ENCODE measurements at places on chromosomes 11 and 22.

GRCh38 chr11:126487711-126488110, 132.2 kb downstream of the ST3GAL4 start:
- DNase-seq, result no peak

DNA sequence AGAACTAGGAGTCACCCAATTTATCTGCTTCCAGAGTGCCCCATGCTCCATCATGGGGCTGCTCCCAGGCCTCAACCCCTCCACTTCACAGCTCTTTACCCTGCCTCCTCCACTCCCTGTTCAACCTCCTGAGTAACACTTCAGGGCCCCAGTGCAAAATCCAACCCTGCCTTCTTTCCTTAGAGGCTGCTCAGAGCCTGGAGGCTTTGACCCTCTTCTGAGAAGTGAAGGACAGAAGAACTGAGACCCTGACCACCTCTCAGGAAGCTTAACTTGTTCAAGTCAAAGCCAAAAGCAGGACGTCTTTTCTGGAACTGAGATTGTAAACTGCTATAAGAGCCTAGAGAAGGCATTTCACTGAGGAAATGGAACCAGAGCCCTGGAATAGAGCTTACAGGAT, 15.5 kb downstream of the EIF3F start:
- no peak for DNase-seq

DNA sequence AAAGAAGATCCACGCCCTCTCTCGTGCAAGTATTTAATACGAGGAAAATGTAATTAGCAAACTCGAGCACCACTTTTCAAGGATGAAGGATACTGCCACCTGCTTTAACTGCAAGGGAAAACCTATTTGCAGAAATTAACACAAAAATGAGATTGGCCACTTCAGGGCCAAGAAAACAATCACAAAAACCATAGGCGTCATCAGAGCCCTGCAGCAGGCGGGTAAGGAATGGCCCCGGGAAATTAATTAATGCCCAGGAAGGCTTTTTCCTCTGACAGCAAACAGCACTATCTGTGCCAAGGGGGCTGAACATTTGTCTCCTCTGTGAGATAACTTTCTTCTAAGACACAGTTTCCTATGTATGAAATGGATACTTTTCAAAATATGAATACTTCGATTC, 255.7 kb downstream of the CTTN start:
- no peak for DNase-seq

DNA sequence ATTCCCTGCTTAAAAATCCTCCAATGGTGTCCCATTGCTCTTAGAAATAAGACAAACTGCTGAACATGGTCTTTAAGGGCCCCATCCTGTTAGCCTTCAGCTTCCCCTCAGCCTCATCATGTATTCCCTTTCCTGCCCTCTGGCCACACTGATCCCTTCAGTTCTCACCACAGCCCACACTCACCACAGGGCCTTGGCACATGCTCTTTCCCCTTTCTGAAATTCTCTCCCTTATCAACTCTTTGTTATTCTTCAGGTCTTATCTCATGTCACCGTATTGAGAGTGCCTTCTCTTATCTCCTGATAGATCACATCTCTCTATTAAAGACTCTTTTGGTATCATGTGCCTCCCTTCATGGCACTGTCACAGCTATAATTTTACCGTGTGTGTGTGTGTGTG, 167.8 kb upstream of the MPPED2 start:
- no peak for DNase-seq

GRCh38 chr11:36657610-36658267, 59.7 kb upstream of the RAG2 start:
- no peak for DNase-seq

DNA sequence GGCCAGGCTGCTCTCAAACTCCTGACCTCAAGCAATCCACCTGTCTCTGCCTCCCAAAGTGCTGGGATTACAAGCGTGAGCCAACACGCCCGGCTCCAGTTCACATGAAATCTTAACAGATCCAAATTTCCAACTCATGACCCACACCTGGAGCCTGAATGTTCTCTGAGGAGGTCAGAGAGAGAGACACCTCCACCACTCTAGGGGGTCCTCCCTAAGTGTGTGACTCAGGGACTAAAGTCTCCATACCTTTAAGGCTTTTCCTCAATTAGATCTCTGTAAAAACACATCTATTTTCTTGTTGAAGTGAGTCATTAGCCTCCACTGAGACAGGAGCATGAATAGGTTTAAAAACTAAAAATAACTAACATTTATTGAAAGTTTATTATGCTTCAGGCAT, 376.4 kb downstream of the CADM1 start:
- DNase-seq, result no peak

DNA sequence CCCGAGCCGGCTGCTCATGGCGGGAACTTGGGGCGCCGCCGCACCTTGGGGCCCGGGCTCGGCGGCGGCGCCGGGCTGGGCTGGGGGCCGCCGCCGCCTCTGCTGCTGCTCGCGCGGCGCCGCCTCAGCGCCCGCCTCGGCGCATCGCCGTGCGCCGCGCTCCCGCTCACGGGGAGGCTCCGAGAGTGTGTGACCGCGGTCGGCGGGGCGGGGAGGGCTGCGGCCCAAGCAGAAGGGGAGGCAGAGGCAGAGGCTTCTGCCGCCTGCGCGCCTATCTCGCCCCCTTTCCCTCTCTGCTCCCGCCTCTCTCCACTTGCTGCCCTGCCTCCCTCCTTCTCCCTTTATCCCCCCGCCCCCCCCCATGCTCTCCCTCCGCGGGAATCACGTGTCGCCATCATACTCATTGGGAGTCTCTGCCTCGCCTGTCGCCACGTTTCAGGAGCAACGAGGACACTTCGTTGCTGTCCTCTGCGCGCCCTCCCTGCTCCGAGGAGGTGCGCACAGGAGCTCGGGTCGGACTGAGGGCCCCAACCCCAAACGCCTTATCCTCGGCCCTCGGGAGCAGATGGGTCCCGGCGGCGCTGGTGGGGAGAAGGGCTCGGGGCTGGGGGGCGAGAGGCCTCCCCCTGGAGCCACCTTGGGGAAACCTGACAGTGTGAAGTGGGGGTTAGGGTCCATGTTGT, at the start of gene GUCY1A2:
TSS of gene GUCY1A2 (minus strand) at position 258 of the 683 bp plus-strand sequence. CDS start 421 bp downstream, outside the sequence.
- DNase-seq, result no peak

- DNase-seq, result no peak
Measured at GRCh38 chr11:19577391-19577975, 135.2 kb upstream of the NAV2 start.

DNA sequence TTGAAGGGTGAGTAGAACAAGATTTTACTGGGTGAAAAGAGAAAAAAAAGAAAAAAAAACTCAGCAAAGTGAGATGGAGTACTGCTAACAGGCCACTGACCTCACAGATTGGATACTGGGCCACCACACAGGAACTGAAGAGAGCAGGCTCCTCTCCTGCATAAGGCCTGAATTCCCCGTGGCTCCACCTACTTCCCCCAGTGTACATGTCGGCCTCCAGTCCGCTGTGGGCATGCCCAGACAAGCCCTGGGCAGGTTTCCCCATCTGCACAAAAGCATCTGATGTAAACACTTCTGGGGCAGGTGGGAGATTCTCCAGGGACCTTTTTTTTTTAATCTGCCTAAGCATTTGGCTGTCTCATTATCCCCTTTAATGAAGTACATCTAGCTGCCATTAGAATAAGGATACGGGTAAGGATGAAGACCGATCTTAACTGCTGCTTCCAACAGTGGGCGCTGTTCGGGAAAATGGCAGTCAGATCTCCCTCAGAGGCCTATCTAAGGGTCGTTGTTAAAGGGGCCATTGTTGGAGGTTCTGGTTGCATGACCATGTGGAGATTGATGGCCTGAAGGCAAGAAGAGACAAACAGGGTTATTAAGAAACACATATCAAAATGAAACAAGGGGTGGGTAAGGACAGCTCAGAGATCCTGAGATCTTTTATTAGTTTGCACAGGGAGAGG, 48.5 kb downstream of the MS4A13 start:
- DNase-seq, result peak; percentile 45

GRCh38 chr11:107683807-107684206, 28.0 kb downstream of the SLN start:
- DNase-seq, result no peak

- no peak for DNase-seq
Measured at GRCh38 chr11:103528046-103528445, 418.8 kb downstream of the DYNC2H1 start.

DNA sequence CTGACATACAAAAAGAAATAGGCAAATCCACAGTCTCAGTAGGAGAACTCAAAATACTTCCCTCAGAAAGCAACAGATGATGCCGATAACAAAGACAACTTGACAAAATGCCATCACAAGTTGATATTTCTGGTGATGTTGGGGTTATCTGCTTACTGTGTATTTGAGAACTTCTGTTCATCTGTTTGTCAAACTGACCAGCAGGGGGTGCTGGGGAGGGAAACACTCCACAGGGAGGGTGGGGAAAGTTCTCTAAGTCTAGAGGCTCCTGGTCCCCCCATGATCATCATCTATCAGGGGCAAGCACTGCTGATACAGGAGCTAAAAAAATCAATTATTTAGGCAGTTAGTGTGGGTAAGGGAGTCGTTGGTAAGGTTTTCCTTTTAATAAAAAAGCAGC, 19.2 kb downstream of the GLYATL1 start:
- peak; percentile 15 for DNase-seq

DNA sequence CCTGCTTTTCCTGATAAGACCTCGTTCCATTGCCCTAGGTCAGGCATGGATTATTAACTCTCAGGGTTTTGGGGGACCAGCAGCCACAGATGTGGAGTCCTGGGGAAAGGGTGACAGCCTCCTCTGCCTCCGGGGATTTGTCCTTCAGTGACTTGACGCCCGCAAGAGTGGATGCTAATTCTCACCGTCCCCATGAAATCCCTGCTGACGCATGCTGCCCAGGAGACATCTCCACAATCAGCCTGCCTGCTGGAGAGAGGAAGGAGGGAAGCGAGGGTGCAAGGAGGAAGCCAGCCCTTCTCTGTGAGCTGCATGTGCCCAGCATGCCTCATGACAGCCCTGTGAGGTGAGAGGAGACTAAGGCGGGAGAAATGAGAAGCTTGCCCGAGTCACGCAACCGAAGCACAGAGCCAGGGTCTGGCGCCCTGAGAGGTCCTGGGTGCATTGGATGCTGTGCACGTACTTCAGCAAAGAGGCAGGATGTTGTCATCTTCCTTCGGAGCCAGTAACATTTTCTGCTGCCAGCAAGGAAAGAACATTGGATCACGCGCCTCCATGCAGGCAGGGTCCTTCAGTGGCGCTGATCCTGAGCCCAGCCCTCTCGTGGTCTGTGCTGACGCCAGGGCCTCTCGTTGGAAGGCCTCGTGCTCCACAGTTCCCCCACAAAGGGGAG, 27.3 kb upstream of the KRTAP5-6 start:
- no peak for DNase-seq

GRCh38 chr11:133576351-133576750, 44.0 kb upstream of the OPCML start:
- peak; percentile 17 for DNase-seq

DNA sequence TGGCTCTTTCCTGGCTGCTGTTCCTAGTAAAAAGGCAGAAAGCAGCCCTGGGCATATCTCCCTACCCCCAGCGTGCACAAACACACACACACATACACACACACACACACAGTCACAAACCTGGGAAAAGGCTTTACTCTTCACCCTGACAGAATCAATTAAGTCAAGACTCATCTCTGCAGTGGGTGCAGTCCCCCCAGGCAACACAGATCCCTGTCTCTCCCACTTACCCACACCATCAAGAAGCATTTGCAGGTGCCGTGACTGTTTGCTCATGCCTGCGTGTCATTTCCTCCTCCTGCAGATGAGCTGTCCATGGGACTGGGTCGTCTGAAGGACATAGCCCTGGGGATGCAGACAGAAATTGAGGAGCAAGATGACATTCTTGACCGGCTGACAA, 28.6 kb downstream of the SNAP29 start:
- DNase-seq, result no peak
